ENCODE measurements at places on chromosomes 11 and 22. TPM values are rescaled to one million over a fixed set of nuclear protein-coding genes. Genes with fewer than 3 reads are reported as not detected.

GRCh38 chr11:64244107-64244506 lies 2.6 kb downstream of the PPP1R14B start:
- no peak for DNase-seq

GRCh38 chr11:2768471-2769408 lies 68.9 kb upstream of the KCNQ1OT1 start:
- DNase-seq: no peak

- DNase-seq: peak; percentile 42
Observed at GRCh38 chr11:62556108-62556874, 9.7 kb upstream of the AHNAK start.

DNA sequence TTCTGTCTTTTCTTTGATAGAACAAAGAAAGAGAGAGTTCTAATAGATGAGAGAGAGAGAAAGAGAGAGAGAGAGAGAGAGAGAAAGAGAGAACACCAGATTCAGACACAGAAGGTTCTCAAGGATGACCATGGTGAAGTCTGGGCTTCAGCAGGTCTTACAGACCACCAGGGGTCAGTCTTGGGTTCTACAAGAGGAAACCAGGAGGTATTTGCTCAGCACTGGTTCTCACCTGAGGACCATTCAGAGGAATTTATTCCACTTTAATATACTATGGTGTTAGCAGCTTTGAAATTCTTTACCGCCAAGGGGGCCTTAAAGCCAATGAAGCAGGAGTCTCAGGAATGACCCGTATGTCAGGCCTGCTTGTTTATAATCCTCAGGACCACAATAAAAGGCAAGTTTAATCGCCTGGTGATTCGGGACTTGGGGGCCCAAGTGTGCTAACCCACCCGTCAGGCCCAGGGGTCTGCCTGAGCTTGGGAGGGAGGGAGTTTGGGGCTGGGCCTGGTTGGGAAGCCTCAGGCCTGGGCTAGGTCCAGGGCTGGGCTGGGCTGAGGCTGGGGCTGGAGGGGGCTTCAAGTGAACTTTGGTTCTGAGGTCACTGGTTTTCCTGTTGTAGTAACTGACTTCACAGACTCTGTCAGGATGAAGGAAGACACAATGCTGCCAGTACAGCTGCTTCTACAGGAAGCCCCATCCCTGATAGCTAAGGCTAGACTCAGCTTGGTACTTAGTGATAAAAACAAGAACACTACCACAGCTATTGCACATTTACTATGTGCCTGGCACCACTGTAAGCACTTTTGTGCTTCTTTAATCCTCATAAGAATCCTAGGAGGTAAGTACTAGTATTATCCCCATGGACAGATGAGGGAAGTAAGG lies 179.2 kb upstream of the ZBED5 start:
- DNase-seq: peak; percentile 33

GRCh38 chr11:114318361-114318760 lies 22.2 kb downstream of the NNMT start:
- no peak for DNase-seq

- DNase-seq: no peak
Observed at GRCh38 chr22:50257041-50257440, 4.4 kb downstream of the MAPK12 start.

The SIK2 gene
- polyA plus RNA-seq: 5.3 TPM

DNA sequence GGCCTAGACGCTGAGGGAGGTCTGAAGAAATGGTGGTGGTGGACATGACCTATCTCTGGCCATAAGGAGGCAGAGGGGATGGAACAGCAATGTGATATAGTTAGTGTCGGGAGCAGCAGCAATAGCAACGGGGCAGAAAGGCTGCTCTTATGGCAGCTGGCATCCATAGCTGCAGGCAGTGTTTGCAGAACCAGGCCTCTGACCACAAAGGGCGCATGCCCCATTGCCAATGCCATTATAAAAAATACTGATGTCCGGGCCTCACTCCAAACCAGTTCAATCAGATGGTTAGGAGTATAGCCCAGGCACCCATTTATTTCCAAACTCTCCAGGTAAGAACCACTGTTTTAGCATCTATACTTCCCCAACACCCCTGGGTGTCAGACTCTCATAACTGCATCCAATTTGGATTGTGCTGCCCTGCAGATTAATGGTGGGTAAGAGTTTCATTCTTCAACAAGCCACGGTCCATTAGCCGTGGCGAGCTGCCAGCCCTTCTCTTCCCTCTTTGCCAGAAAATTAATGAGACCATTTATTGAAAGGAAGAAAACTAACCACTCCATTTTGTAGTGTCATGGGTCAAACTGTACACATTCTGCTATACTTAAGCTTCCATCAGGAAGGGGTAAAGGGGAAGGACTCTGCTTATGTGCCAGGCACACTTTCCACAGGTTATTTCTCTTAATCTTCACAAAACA lies 72.8 kb upstream of the SPON1 start:
- no peak for DNase-seq

GRCh38 chr11:14544611-14545010 lies 24.4 kb upstream of the PSMA1 start:
- no peak for DNase-seq

The FAM83F gene
- 2.0 TPM for polyA plus RNA-seq

DNA sequence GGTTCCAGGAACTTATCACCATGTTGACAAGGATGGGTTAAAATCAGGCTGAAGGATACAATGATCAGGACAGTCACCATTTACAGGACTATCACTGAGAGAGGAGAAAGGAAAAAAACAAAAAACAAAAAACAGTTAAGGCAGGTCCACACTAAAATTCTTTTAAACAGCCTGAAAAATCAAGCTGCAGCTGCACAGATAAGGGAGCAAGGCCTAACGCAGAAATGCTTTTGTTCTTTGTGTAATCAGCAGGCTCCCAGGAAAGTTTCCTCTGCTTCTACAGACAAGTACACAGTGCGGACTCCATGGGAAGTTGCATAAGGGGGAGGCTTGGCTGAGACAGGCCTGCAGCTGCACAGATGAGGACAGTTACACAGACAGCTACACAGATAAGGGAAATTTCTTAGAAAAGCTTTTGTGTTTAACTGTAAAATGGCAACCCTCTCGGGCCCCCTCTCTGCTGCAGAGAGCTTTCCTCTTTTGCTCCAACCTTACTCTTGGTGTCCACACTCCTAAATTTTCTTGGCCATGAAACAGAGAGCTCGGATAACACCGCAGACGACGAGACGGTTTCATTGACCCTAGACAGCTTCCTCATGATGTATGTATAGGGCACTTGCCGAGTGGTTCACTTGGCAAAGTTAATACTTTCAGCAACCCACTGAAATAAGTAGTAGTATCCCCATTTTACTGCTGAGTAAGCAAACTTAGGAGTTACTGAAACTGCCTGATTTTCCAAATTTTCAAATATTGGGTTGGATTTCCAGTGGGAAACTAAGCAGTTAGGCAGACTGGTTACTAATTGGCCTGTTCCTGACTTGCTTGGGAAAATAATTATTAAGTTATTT lies 45.5 kb downstream of the PIWIL3 start:
- peak; percentile 42 for DNase-seq

GRCh38 chr11:61978703-61979661 lies 11.5 kb upstream of the FTH1 start:
- DNase-seq: no peak

DNA sequence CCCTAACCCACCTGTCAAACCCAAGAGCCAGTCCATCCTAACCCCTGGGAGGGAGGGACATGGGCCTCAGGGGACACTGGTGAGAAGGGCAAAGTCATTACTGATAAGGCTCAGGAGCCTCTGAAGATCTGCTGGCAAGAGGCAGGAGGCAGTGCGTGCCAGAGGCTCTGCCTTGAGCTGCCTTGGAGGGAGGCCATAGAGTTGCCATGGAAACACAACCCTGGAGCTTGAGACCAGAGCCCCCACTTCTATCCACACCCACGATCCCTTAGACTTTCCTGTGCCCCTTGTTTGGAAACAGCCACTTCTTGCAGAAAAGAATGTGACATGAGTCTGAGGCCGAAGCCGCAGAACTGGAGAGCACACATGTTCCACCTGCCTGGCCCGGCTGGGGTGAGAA lies 89.7 kb upstream of the CSNK2A3 start:
- DNase-seq: no peak

Measured in thymus (tissue), 14 donors.